Mesendoderm (in vitro differentiated cells): ENCODE measurements at places on chromosomes 16 and 17.

- no peak for DNase-seq
Measured at GRCh38 chr16:3152991-3153368, 18.2 kb downstream of the ZNF213 start.

DNA sequence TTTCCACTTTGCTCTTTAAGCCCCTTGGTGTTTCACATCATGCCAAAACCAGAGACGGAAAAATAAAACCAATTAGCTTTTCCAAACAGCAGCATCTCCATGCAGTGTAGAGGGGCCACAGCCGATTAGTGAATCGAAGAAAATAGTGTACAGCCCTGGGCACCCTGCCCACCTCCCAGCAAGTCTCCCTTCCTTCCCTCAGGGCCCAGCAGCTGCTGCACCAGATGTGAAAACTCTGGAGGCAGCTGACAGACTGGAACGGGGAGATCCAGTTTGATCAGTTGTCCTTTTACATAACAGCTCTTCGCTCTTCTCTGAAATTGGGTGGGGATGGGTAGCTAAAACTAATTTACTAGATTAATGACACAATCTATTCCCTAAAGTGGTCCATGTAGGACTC is 19.3 kb downstream of the TMEM11 start:
- no peak for DNase-seq

GRCh38 chr17:38730526-38731379 is 612 bp downstream of the CISD3 start:
- peak; percentile 78 for DNase-seq

DNA sequence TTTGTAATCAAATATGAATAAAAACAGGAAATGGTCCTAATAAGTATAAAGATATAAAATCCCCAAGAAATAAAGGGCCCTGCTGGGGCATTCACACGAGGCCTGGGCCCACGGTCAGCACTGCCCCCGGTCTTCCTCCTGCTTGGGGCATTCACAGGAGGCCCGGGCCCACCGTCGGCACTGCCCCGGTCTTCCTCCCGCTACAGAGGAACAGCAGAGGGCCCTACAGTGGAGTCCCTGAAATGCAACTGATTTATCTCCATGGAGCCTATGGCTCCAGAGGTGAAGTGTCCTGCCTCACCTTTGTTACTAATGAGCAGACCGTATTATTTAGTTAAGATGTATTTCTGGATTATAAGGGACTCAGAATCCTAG is 46.5 kb downstream of the MAP1LC3B start:
- DNase-seq = no peak

- no peak for DNase-seq
Measured at GRCh38 chr16:595942-596735, 6.3 kb downstream of the RAB40C start.

DNA sequence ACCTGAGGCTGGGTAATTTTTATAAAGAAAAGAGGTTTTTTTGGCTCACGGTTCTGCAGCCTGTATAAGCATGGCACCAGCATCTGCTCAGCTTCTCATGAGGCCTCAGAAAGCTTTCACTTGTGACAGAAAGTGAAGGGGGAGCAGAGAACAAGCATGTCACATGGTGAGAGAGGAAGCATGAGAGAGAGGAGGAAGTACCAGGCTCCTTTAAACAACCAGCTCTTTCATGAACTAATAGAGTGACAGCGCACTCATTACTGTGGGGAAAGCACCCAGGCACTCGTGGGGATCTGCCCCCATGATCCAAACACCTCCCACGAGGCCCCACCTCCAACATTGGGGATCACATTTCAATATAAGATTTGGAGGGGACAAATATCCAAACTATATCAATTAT is 86.8 kb downstream of the USP32 start:
- peak; percentile 34 for DNase-seq
